HCT116 (cell line): ENCODE measurements at places on chromosomes 1 and 21. TPM values are rescaled to one million over a fixed set of nuclear protein-coding genes. Genes with fewer than 3 reads are reported as not detected.

The ZNF326 gene
- total RNA-seq = 19.3 TPM

The FNDC5 gene
- total RNA-seq = not detected

The FAM78B gene
- total RNA-seq = 1.4 TPM

The SUSD4 gene
- 0.59 TPM for total RNA-seq

The GNG5 gene
- 193 TPM for total RNA-seq

The PIP5K1A gene
- 75.4 TPM for total RNA-seq

The CR1 gene
- 0.07 TPM for total RNA-seq

The MYBPH gene
- total RNA-seq = 0.22 TPM
